Iris pigment epithelial cell (primary cell): ENCODE measurements at places on chromosomes 2 and 18.
A peak's percentile ranks its signal among the peaks of the same experiment; 100 is the strongest.

GRCh38 chr2:235324324-235324723 lies 169.5 kb upstream of the AGAP1 start:
- DNase-seq: no peak

DNA sequence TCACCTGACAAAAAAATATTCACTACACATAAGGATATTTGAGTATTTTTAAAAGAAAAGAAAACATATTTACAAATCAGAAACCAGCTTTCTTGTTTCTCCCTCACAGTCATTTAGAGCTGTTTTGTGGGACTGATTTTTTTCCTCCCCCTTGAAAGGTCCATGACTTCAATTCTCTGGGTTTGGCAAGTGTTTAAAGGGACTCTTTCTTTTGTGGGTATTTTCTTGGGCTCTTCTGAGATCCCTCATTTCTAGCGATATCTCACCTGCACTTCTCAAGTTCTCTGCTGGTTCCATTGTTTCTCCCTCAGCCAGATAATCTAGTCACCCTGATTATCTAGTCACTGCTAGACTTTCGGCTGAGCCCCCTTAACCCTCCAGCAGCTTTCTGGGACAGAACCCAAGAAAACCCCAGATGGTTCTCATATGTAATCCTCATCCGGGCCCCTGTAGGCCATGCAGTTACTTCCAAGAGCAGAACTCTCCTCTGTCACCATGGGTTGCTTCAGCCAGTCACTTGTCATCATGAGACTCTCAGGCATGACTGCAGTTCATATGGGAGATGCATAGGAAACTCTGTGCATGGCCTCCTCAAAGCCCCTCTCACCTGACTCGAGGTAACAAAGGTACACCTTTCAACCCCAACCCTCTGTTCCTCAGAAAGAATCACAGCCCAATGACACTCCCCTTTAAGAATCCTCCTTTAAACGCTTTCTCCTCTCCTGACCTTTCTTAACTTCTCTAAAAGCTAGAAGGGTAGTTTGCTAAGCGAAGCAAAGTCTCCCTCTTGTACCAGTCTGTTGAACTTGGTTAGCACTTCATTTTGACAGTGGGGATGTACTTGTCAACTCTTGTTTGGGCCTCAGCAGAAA lies 36.7 kb upstream of the ITGA4 start:
- no peak for DNase-seq

DNA sequence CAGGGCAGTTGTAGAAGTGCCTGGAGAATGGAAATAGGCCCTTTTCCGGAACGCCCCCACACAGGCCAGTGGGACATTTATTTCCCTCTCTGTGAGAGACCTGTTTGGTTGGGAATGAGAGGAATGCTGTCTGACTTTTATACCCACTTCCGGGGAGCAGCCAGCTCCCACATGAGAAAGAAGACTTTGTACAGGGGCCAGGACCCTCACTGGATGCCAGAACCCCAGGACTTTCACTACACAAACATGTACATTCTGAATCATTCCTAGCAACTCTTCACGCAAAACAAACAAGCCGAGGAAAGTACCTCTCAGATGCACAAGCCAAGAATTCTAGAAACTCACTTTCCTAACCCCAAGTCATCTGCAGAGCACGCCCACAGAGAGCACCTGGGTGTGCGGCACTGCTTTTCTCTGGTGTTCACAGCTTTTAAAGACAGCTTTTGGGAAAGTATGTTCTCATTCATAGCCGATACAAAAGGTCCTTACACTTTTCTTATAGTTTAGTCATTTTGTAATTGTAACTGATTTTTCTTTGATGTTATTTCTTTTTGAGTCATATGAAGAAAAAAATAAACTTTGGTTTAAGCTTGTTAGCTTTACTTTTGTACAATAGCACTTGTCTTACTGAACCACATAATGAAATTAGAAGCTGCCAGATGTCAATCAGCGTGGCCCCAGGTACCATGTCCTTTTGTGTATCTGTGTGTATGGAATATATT lies 856.1 kb upstream of the ID2 start:
- DNase-seq: peak; percentile 39

DNA sequence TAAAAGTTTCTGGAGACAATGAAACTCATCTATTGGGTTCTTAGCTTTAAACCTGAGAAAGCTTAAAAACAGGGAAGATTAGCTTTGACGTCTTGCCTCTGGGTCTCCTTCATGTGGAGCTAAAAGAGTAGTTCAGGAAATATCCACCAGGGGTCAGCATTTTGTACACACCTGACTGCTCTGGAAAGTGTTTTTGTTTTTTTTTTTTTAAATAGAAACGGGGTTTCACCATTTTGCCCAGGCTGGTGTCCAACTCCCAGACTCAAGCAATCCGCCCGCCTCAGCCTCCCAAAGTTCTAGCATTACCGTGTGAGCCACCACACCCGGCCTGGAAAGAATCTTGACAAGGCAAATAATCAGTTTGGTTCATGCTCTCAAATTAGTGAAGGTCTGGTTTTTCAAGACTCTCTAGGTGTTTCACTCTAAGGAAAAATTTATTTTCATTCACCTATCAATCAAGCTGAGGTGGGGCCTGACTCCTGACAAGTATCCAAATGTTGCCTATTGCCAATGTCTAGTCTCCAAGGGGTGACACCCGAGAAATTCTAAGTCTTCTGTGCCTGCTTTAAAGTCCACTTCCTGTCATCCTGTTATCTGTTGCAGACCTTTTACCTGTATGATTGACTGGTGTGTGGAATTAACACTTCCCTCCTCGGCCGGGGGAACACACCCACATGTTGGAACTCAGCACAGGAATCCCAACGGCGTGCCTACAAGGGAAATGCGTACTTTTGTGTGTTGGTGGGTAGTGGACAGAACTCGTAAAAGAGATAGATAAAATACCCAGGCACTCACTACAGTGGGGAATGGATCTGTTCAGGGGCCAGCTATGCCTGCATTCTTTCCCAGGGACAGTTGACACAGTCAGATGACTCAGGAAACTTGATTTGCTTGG lies 11.3 kb downstream of the IL1RN start:
- peak; percentile 66 for DNase-seq

DNA sequence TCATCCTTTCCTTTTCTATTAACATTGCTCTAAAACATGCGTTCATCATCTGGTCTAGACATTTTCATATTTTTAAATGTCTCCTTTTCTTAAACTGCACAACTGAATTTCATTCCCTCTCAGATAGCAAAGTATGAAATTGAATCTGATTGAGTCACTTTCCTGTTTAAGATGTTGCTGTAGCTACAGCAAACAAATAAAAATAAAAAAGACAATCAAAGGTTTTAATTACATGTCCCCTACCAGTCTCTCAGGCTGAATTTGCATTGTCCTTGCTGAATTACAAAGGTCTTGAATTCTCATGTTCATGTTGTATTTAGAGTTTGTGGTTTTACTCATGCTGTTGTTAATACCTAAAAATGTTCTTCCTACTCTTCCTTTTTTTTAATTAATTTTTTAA lies 537.9 kb upstream of the LRATD1 start:
- DNase-seq: no peak

GRCh38 chr18:23340661-23341060 lies 112.4 kb upstream of the RIOK3 start:
- DNase-seq: peak; percentile 72

DNA sequence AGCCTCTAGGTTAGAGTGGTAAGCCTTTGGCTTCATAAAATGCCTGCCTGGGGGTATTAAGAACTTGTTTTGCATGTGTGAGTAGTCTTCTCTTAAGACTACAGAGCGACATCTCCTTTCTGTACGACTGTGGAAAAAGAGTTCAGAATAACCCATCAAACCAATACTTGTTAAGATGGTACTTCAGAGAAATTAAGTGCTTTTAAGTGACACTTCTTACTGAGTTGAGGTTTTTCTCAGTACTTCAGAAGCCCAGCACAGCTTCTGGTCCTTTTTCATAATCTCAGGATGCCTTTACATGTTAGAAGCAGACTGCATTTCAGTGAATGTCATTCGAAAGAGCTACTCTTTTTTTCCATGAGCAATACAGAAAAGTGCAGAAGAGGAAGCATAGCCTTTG lies 10.8 kb downstream of the XRCC5 start:
- DNase-seq: no peak

GRCh38 chr2:30566631-30567030 lies 119.6 kb downstream of the LCLAT1 start:
- no peak for DNase-seq

- no peak for DNase-seq
Observed at GRCh38 chr18:8994603-8995002, 107.9 kb upstream of the NDUFV2 start.

DNA sequence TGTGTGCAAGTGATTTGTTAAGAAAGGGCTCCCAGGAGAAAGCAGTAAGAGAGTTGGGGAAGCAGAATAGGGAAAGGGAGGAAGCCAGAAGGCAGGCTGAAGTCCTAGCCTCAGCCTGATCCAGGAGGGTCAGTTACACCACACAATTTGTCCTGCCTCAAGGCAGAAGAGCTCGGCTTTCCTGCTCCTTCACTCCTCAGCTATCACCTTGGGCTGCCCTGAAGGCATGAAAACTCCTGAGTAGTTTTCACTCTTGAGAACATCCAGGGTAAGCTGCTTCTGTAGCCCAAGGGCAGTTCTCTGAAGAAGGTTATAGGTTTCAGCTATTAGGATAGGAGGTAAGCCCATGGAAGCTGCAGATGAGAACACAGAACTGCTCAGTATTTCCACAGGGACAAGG lies 47.4 kb upstream of the ANKRD44 start:
- no peak for DNase-seq

DNA sequence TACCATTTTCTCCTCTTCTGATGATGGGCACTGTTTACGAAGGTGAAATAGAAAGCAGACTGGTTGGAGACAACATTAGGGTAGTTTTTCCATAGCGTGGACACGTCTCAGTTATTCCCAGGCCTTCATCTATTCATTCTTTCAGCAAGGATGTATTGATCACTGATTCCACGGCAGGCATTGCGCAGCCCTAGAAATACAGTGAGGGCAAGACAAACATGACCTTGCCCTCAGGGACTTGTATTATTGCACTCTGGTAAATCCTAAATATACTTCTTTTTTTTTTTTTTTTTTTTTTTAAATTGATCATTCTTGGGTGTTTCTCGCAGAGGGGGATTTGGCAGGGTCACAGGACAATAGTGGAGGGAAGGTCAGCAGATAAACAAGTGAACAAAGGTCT lies 167.3 kb upstream of the SPRED2 start:
- no peak for DNase-seq

- no peak for DNase-seq
Observed at GRCh38 chr2:157087373-157088002, 170.0 kb upstream of the GALNT5 start.

GRCh38 chr2:12032975-12033374 lies 286.5 kb downstream of the LPIN1 start:
- DNase-seq: peak; percentile 60

- DNase-seq: no peak
Observed at GRCh38 chr2:168465594-168465993, 9.5 kb downstream of the CERS6 start.

DNA sequence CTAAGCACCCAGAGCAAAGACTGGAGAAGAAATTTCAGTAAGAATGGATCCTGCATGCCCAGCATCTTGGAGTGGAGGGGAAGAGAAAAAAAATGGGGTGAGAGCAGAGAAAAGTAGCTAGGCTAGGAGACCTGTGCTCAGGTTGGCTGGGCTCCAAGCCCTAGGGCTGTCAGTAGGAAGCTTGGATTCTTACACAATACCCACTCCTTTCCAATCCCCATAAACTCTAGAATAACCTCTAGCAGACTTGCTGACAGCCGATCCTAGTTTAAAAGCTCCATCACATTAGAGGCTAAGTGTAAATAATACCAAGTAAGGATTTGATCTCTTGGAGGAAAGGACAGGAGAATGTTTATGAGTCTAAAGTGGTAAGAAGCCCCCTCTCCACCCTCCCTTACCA lies 46.2 kb upstream of the NABP1 start:
- peak; percentile 85 for DNase-seq

GRCh38 chr2:149353421-149353820 lies 23.0 kb downstream of the LYPD6 start:
- no peak for DNase-seq

GRCh38 chr2:27379836-27380625 lies 503 bp downstream of the ZNF513 start:
- DNase-seq: peak; percentile 63
